ENCODE measurements at places on chromosomes 2 and 18. TPM values are rescaled to one million over a fixed set of nuclear protein-coding genes. Genes with fewer than 3 reads are reported as not detected.
A peak's percentile ranks its signal among the peaks of the same experiment; 100 is the strongest.

Gene FZD7
- total RNA-seq, result 7.0 TPM

Gene IL36B
- not detected for total RNA-seq

Gene DSEL
- 71.4 TPM for total RNA-seq

Gene WDR75
- 91.9 TPM for total RNA-seq

Gene ANKMY1
- 5.6 TPM for total RNA-seq

Gene ATL2
- 144 TPM for total RNA-seq

Gene OSGEPL1
- total RNA-seq, result 25.6 TPM

GRCh38 chr2:233349005-233349998 lies 5.0 kb upstream of the DGKD start:
- peak; percentile 45 for DNase-seq

- DNase-seq, result no peak
Measured at GRCh38 chr18:68797871-68798270, at the start of gene CCDC102B. Gene CCDC102B, plus strand, starts transcription at chr18:68798080. Its CDS starts 38,684 bp downstream, at chr18:68836764.

- no peak for DNase-seq
Measured at GRCh38 chr2:110107092-110108079, 8.2 kb downstream of the MALL start.

DNA sequence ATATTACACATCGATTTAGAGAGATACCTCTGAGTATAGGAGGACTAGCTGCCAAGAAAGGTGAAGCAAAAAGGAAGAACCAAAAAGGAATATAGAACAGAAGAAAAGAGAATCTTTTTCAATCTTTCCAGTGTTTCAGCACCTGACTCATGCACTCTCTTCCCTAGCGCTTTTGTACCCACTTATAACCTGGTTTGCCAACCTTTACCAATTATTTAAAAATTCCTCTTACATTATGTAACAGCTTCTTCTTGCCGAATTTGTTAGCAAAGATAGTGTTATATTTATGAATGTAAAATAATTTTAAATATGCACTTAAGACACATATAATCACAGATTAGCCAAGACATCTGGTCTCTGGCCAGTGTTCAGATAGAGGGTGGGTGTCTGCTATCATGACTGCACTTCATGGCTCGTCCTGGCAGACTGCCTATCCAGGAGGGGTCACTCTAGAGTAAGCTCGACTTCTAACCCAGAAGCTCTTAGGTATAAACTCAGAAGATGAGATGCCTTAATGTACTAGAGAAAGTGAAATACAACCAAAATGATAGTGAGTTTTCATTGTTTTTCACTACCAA lies 122.9 kb downstream of the ATAD2B start:
- no peak for DNase-seq

- no peak for DNase-seq
Measured at GRCh38 chr2:212145121-212145520, 393.5 kb downstream of the ERBB4 start.

DNA sequence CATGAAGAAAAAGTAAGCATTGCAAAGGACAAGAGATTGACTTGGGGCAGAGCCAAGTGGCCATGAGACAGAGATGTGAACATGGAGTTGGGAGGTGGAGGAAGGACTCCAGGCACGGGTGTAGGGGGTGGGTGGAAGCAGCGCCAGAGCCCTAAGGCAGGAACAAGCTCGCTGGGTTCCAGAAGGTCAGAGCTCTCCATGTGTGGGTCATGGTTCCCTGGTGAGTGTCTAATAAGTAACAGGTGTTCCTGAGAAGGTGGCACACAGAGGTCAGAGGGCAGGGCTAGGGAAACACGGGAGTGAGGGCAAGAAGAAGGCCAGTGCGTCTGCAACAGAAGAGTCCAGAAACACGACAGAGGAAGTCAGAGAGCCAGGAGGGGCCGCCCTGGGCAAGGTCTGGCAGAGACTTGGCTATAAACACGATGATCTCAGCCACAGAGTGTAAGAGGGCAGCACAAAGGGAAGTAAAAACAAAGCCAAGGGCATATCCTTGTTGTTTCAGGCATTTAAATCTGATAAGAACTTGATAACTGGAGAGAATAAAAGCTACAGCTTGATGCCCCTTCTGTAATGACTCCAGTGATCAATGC lies 260.8 kb downstream of the TGIF1 start:
- DNase-seq, result no peak

DNA sequence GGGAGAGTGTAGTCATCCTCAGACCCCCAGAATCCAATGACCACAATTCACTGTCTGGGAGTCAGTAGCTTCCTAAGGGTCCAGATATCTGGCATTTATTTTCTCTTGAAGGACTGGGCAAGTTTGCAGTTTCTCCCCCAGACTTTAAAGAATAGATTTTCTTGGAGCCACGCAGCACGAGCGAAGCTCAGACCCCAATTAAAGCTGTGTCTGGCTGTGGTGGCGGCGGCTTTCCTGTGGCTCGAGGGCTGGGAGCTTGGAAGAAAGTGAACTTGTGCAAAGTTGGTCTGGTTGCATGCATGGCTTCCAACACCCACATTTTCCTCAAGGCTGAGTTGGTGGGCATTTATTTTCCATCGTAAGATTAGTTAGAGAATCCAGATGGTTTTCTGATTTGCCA lies 105.0 kb downstream of the ACKR3 start:
- DNase-seq, result no peak

DNA sequence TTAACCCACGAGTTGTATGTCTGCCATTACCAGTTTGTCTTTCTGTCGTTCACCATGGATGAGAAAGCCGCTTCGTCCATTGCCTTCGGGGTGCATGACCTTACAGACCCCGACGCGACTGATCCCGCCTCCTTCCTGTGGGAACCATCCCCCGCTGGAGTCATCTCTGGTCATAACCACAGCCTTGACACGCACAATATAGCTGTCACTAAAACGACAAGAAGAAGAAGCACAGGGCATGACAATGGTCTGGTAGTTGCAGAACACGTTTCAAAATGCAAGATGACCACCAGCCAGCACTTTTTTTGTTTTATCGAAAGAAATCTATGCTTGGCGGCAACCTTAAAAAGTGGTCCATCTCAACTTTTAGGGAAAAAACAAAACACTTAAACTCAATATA lies 87.7 kb downstream of the SPRED2 start:
- DNase-seq, result no peak

DNA sequence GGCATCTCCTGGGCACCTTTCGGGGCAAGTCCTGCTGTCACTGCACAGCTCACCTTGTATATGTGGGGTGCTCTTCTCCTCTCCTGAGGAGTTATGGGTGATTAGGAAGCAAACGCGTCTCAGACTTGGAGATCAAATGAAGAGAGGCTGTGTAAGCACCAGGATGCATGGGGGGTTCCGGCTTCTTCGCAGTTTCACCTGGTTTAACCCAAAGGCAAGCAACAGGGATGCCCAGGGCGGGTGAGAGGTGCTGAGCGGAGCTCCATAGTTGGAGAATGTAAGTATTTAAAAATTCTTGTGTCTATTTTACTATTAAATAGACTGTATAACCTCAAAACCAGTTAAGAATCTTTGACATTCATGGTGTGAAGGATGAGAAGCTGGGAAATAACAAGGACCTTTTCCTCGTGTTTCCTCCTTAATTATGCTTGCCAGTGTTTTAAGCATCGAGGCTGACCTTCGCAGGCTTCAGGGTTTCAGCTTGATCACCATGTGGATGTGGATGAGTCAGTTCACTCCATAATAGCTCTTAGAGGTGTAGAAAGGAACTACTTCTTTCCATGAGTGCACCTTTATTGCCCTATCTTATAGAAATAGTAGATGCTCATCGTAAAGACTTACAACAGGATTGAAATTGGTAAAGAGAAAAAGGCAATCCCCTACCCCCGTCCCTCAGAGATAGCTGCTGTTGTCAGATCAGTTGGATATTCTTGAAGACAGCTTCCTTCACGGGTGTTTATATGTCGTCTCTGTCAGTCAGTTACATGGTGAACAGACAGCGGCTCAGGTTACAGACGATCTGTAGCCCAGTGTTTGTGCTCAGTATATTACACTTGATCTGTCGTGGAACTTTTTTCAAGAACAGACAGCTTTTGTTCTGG lies 201.1 kb downstream of the AGAP1 start:
- DNase-seq, result no peak

DNA sequence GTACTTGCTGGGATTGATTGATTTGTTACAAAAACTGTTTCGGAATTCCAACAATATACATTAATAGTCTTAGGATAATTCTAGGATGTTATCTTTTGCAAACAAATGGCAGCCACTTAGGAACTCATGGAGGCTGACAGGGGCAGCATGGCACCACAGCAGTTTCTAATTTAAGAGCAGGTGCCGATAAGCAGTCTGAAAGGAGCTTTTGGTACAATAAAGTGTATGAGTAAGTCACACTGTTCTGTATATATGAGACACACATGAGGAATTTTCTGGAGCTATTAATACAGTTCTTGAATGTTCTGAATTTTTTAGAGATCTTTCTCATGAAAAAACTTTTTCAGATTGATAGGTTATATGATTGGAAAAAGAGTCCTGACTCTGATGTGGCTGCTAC lies 52.2 kb downstream of the EIF5B start:
- no peak for DNase-seq

DNA sequence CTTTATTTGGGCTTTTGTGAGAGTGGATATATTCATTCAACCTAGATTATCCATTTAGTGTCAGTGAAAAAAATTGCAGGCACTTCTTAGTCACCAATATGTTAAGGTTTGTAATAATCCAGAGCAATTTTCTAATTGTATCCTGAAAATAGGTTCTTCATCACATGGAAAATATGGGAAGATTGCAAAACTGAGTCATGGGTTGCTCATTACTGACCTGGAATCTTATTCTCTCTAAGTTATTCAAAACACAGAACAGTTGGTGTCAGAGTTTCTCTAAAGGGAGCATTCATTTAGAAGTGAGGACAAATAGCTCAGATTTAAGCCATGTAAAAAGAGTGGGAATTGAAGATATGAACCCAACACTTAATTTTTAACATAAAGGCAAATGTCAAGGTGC lies 181.3 kb downstream of the IKZF2 start:
- DNase-seq, result no peak

DNA sequence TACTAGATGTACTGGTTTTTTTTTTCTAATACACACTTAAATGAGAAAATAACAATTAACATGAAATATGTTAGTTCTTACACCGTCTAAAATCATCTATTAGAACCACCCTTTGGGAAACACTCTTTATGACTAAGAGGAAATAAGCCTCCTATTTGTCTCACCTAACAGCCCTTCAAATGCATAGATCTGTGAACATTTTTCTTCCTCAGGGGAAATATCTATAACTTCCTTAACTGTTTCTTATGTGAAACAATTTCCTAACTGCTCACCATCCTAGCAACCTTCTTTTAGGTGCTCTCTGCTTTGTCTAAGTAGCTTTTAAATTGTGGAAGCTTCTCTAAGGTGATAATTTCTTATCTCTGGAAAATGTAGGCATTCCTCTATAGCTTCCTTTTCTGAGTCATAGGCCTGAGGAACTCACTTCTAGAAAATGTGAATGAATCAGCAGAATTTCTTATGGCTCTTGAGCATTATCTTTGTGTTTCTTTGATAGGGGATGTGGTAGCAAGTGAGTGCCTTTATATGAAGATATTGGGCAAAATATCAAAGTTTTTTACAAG lies 56.1 kb downstream of the CNTNAP5 start:
- no peak for DNase-seq

- DNase-seq, result no peak
Measured at GRCh38 chr2:132638313-132639040, 31.5 kb downstream of the LYPD1 start.

DNA sequence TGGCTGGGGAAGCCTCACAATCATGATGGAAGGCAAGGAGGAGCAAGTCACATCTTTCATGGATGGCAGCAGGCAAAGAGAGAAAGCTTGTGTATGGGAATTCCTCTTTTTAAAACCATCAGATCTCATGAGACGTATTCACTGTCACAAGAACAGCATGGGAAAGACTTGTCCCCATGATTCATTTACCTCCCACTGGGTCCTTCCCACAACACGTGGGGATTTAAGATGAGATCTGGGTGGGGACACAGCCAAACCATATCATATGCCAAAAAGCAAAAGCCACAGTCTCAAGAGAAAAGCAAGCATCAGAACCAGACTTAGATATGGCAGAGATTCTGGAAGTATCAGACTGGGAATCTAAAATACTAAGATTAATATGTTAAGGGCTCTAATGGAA lies 30.0 kb upstream of the SCRN3 start:
- DNase-seq, result no peak

DNA sequence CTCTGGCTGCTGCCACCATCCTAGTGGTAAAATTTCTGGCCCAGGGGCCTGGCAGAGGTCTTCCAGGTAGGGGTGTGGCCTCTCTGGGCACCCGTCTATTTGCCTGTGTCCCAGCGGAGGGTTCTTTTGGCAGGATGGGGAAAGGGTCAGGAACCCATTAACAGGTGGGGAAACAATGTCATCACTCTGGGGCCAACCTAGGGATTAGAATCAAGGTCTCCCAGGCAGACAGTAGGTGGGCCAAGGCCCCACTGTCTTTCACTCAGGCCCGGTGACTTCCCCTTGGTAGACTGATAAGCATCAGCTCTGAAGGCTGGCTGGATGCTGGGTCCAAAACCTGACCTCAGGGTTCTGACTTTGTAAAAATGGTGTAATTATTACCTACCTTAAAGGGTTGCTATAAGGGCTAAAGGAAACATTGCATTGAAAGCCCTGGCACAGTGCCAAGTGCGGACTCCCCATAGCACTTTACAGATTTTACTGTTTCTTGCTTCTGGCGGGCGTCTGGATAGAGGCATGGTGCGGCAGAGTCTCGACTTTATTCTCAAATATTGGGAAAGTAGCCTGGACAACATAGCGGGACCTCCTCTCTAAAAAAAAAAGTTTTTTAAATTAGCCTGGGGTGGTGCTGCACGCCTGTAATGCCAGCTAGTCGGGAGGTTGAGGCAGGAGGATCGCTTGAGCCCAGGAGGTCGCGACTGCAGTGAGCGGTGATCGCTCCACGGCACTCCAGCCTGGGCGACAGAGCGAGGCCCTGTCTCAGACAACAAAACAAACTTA lies 2.2 kb downstream of the LBX2 start:
- DNase-seq, result no peak

DNA sequence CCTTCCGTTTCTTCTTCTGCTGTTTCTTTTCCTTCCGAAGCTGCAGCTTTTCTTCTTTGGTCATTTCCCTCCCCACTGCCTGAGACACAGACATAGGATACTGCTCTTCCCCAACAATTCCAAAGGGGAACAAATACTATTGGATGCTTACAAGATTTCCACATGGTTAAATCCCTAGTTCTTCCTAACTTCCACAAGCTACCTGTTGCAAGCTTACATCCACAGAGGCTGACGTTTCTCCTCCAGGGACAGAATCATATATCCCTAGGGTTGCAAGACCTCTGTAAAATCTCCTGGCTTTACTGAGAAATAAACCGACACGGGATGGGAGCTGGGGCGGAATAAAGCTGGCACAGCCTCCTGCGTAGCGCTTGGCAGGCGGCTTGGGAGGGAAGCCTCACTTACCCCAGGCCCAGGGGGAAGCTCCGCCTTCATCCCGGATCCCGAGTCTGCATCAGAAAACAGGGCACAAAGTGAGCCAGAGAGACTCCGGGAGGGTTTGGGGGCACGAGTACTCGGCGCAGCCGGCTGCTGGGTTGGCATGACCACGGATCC lies 590 bp downstream of the EIF2B4 start:
- DNase-seq, result peak; percentile 60
